ENCODE measurements at places on chromosomes 16 and 17. TPM values are rescaled to one million over a fixed set of nuclear protein-coding genes. Genes with fewer than 3 reads are reported as not detected.
A peak's percentile ranks its signal among the peaks of the same experiment; 100 is the strongest.

DNA sequence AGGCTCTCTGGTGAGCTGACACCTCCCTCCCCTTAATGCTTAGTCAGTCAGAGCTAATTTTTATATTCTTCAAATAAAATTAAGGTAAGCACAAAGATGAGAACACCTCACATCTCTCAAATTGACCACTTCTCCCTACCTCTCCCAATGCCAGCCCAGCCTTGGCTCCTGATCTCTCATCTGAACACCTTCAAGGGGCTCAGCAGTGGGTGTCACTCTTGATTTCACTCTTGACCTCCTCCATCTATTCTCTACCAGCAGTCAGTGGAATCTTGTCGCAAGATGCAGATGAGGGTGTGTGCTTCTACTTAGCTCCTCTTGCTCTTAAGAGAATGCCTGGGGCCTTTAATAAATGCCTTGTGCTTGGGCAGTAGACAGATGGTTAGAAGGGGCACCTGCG is 309.0 kb upstream of the IRX3 start:
- no peak for DNase-seq

DNA sequence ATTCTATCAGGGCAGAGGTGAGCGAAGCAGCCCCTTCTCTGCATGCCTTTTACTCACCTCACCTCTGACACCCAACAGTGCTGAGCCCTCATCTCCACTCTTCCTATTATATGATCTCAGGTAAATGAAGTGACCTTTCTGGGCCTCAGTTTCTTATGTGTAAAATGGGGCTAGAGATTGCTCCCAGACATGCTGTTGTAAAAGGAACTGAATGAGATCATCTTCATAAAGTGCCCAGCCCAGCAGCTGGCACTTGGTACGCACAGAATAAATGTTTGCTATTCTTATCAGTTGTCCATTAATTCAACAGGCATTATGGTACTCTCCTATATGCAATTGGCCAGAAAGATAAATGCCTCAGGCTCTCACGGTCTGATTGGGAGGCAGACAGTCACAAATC is 4.5 kb upstream of the GALK1 start:
- DNase-seq, result no peak

GRCh38 chr17:41734139-41734948 is at the start of gene HAP1:
HAP1 (minus strand) TSS chr17:41734643; CDS start chr17:41734634, 9 bp downstream.
- no peak for DNase-seq

DNA sequence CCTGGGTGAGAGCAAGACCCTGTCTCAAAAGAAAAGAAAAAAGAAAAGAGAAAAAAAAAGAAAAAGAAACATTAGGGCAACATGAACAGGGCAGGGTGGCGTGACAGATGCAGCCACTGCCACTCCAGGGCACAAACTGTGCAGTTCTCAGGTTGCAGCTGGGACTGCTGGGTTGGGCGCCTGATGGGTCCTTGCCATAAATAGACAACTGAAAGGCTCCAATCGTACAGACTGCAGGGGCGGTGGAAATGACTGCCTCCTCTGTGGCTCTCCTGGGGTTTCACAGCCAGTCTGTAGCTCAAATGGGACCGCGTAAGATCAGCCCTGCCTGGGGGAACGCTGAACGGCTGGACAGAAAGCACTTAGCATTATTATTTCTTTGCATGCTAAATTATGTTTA is 130.7 kb downstream of the CPPED1 start:
- no peak for DNase-seq

GRCh38 chr17:29677824-29678223 is 55.1 kb upstream of the CORO6 start:
- DNase-seq, result no peak

GRCh38 chr16:75319513-75320411 is 68.3 kb upstream of the BCAR1 start:
- DNase-seq, result no peak

DNA sequence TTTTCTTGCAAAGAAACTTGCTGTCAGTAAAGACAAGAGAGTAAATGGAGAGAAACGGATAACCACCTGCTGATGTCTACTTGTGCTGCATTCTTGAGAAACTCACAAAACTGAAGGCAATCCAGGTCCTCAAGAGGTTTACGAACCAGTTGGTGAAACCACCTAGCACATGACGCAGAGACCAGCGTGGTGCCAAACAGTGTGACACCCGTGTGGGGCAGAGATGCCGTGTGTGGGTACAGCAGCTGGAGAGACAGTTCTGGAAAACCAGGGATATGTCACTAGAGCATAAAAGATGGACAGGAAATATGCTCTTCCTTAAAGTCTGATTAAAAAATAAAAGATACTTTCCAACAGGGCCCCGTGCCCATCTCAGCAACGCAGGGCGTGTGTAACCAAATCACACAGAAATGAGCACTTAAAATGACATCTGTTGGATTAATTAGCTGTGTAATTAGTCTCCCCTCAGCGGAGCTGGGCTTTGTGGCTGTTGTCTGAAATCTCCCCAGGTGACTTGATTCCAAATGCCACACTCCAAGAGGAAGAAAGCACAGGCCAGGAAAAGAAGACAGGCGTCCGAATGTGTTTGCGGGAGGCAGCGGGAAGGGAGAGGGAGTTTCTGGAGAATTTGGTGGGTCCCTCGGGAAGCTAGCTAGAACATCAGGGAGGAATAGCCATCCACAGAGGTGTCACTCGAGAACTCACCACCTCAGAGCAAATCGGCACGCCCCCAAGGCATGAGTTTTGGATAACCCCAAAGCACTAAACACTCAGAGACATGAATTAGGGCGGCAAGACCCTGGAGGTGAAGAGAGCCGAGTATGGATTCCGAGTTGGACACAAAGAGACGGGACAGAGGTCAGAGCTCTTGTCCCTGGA is 109.8 kb downstream of the ZFHX3 start:
- no peak for DNase-seq

GRCh38 chr17:45431531-45432404 is 902 bp downstream of the ARHGAP27 start:
- DNase-seq, result no peak

DNA sequence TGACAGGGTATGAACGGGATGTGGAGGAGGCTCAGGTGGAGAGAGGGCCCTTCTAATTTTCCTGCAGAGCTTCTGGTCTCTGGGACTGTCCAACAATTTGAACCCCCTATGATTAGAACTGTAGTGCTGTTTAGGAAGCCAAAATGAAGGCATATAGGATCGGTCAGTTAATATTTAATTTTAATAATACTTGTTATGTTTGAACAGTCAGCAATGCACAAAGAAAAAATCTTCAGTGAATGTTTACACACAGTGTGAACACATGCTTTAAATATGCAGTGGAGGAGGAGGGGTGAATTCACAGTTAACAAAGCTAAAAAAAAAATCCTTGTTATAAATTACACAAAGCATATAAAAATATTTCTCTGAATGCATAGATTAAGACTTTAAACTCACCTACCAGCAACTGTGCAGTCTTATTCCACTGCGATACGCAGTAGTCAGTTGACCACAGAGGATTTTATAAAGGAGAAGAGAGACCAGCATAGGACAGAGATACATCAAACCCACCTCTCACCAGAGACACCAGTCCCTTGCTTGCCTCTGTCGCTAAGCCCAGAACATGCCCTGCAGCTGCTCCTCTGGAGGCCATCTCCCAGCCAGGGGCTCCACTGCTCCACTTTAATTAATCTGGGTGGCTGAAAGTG is 14.6 kb downstream of the ANKRD40 start:
- no peak for DNase-seq

DNA sequence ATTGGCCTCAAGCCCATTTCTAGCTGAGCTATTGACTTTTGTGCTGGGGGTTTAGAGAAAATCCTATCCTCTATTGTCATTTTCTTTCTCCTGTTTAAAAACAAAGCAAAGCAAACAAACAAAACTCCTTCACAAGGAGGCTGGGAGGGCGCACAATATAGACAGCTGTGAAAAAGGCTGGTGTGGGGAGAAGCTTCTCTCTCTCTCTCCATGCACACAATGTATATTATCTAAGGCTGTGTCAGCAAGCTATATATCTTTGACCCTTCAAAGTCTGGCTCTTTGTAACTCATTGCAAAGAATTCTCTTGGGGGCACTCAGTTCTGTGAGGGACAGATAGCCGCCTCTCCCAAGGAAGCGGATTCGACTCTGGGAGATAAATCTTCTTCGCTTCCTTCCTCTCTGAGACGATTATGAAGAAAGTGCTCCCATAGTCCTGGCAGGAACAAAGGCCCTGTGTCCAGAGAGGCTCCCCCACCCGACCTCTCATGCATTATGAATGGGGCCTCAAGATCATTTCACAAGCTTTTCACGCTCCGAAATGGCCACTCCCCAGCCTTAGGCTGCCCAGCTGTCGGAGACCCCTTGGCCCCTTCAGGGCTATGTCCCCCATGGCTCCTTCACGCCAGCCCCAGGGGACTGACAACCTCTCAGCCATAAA is 33.2 kb upstream of the MEAK7 start:
- no peak for DNase-seq

DNA sequence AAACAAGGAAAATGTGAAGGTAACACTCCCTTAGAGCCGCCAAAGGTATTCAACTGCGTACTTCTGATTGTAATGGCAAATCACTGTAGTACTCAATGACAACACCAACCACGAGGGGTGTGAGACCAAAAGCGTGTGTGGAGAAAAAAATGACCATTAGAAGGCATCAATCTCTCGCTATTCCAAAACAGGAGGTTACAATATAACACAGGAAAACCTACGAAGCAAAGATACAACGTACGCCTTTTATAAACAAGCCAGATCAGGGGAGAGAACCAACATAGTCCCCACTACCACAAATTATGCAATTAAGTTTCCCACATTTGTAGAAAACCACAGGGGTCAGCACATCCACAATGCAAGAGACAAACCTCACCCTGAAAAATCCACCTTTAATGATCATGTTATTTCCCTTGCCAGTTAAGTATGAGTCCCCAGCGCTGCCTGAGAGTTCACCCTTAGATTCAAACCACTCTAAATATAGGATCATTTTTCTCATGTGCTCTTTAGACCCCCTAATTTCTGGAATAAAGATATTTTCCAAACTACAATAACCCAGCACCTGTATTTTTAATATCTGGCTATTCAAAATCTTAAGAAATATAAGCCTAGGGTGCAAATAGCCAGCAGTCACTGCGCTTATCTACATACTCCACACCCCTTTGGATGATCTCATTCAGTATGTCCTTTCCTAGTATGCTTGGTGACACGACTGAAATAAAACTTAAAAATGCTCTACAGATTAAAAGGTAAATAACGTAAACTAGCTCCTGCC is 12.4 kb downstream of the TEX14 start:
- DNase-seq, result no peak

GRCh38 chr17:75269844-75270217 is 1.2 kb downstream of the MIF4GD start:
- DNase-seq, result no peak

GRCh38 chr17:79975498-79976134 is 60.1 kb downstream of the TBC1D16 start:
- no peak for DNase-seq

GRCh38 chr17:20087538-20088250 is 78.5 kb downstream of the SPECC1 start:
- no peak for DNase-seq

DNA sequence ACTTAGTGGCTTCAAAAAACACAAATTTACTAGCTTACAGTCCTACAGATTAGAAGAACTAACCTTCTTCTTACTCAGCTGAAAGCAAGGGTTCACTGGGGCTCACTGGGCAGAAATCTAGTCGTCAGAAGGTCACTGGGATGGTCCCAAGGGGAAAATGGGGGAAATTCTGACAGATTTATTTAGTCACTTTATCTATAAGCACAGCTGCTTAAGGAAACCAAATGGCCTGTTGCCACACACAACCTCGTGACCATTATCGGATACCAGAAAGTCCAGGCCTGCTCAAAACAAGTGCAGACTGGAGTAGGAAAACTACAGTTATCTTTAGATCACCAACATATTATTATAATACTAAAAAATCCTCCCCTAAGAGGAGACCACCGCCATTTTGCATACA is 374.6 kb upstream of the ASIC2 start:
- no peak for DNase-seq

DNA sequence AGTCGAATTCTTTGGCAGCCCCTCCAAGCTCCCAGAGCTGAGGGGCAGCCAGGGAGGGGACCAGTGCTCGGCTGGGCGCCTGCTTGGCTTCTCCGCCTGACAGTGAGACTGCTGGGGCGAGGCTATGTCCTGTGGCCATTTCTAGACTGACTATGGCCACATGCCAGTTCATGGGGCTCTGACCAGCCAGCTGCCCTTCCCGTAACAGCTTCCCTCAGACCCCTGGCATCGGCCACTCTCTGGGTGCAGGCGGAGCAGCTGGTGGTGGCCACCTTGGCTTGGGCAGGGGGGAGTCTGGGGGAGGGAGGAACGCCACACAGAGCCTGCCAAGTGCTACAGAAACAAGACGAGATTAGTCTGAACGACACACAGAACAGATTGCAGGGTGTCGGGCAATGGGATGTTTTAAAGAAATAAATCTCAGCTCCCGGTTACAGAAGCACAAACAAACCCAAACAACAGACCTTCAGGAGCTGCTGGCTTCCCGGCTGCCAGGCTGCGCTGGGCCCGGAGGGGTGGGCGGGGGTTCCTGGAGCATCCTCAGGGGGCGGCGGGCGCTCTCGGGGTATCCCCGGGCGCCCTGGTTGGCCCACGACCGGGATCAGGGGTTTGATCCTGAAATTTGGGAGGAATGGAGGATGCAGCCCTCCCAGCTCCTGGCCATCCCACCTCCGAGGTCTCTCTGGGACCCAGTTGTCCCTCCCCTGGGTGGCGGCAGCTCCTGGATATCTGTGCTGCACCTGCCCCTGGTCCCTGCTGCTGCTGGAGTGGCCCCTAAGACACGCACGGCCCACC is 34.5 kb downstream of the TBC1D16 start:
- no peak for DNase-seq

- DNase-seq, result no peak
Observed at GRCh38 chr17:27819145-27819544, 18.8 kb upstream of the NOS2 start.

- no peak for DNase-seq
Observed at GRCh38 chr17:81967533-81968395, 6.8 kb upstream of the NOTUM start.

GRCh38 chr17:44108440-44109311 is 14.8 kb downstream of the HDAC5 start:
- peak; percentile 94 for DNase-seq

GRCh38 chr16:67302076-67302475 is 22.7 kb downstream of the PLEKHG4 start:
- DNase-seq, result no peak

- no peak for DNase-seq
Observed at GRCh38 chr16:55323637-55324271, at the start of gene IRX6. IRX6 (plus strand) TSS chr16:55324203; CDS start chr16:55325092, 889 bp downstream.

DNA sequence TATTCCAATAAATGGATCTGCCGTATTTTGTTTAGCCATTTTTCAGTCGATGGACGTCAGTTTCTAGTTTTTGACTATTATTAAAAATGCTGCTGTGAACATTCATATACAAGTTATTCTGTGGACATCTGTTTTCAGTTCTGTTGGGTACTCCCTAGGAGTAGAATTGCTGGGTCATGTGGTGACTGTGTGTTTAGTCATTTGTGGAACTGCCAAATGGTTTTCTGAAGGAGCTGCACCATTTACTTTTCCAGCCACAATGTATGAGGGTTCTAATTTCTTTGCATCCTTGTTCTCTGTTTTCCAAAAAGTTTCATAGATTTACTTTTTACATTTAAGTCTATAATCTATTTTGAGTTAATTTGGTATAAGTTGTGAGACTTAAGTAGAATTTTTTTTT is 29.5 kb downstream of the CYLD start:
- DNase-seq, result no peak

KRTAP2-3 gene
- total RNA-seq, result not detected

TP53TG3E gene
- total RNA-seq, result not detected

ST6GALNAC2 gene
- 1.8 TPM for total RNA-seq

TBC1D28 gene
- not detected for total RNA-seq
